ENCODE measurements at places on chromosomes 6 and 20.
A peak's percentile ranks its signal among the peaks of the same experiment; 100 is the strongest.

DNA sequence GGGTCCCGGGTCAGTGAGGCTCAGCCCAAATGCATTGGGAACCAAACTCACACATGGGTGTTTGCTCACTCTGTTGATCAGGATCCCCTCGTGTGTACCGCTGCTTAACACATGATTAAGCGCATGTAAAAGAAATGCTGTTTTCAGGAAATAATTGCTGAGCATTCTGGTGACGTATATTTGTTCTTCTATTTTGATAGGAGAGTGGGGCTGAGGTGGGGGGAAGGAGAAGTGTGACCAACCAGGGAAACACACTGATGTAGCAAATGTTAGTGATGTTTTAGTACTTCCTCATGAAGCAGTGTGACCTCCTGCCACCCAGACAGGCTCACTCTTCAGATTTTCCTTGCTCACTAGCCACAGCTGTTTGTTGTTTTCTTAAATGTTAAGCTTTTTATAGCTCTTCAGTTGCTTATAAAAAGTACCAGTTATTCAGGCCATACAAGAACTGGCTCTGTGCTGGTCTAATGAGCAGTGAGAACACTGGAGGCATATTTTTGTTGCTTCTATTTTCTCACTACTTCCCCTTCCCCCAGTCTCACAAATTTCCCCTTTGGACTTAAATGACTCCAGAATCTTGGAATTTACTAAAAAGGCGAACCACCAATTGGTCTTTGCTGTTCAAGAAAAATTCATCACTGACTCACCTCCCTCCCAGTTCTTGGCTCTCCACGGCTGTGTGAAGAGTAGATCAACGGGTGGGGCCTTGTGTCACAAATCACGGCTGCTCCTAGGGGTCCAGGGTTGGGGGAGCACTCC is 79.2 kb upstream of the BACH2 start:
- H3K36me3 ChIP-seq = no peaks in the 10 kb centered on the region
- no peaks in the 10 kb centered on the region for H3K27me3 ChIP-seq
- no peaks in the 10 kb centered on the region for H3K4me1 ChIP-seq
- peak overlapping the region; percentile 64 for H3K27ac ChIP-seq
- DNase-seq = no peak

- no peak for DNase-seq
- no peak within 1 kb of the TSS for H3K27ac ChIP-seq
- H3K4me3 ChIP-seq = no peak within 1 kb of the TSS
Measured at GRCh38 chr6:33075568-33076405, at the start of gene HLA-DPB1. Gene HLA-DPB1, plus strand, starts transcription at chr6:33075990. Its CDS starts 52 bp downstream, at chr6:33076042.

- H3K27me3 ChIP-seq = no peaks in the 10 kb centered on the region
- no peak overlapping the region for H3K4me3 ChIP-seq
- no peaks in the 10 kb centered on the region for H3K36me3 ChIP-seq
Measured at GRCh38 chr6:15066089-15066758, 179.6 kb upstream of the JARID2 start.

DNA sequence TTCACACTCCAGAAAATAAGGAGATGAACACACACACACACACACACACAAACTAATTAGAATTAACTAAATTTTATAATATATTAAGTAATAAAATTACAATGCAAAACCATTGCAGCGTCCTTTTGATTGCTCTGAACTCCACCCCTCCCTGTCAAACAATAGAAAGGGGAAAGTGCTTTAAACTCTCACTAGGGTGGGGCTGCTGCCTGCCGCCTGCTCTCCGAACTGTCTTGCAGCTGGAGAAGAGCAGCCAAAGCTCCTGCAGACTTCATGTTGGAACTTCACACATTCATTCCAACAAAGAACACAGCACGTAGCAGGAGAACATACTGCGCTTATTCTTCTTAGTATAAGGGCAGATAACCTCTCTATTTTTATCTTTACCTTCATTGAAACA is 83.2 kb downstream of the GCLC start:
- H3K4me3 ChIP-seq = no peak overlapping the region
- H3K27ac ChIP-seq = no peak overlapping the region
- H3K27me3 ChIP-seq = no peaks in the 10 kb centered on the region
- H3K4me1 ChIP-seq = peaks cover 3% of the 10 kb centered on the region

DNA sequence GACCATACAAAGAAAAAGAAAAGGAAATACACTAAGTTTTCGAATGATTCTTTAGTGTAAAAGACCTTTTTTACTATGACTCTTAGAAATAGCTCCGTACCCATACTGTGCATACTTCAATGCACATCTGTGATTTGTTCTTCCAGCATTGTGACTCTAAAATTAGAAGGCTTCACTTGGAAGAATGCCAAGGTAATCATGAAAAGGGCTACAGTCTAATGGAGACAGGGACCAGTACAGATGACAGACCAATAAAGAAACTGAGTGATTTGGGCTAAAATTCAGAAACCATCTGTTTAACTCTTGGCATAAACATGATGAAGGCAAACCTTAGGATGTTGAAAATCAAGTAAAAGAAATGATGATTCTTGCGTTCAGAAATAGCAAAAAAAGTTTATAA is 46.3 kb downstream of the CYP39A1 start:
- H3K4me3 ChIP-seq = no peak overlapping the region
- H3K4me1 ChIP-seq = peaks cover 2% of the 10 kb centered on the region
- H3K27me3 ChIP-seq = no peaks in the 10 kb centered on the region

DNA sequence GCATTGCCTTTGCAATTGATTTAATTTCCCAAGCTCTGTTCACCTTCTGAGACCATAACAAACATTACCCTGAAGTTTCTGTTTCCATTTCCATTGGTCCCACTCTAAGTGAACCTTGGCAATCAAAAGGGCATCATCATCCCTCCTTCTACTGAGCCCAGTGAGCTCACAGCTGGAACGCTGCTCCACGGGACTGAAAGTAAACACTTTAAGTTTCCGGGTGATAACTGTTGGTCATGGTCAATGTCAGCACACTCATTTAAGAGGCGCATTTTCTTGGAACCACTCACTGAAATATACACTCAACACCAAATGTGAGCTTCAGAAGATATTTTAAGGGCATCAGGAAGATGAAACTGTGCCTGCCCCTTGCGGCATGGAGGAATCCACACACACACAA is 37.1 kb upstream of the RPS6KA2 start:
- no peak overlapping the region for H3K4me3 ChIP-seq
- no peaks in the 10 kb centered on the region for H3K27me3 ChIP-seq
- H3K4me1 ChIP-seq = no peaks in the 10 kb centered on the region
- no peak overlapping the region for H3K27ac ChIP-seq
- H3K36me3 ChIP-seq = no peaks in the 10 kb centered on the region

GRCh38 chr6:17719323-17720041 is 12.8 kb upstream of the NUP153 start:
- H3K27ac ChIP-seq = no peak overlapping the region
- no peaks in the 10 kb centered on the region for H3K4me1 ChIP-seq

DNA sequence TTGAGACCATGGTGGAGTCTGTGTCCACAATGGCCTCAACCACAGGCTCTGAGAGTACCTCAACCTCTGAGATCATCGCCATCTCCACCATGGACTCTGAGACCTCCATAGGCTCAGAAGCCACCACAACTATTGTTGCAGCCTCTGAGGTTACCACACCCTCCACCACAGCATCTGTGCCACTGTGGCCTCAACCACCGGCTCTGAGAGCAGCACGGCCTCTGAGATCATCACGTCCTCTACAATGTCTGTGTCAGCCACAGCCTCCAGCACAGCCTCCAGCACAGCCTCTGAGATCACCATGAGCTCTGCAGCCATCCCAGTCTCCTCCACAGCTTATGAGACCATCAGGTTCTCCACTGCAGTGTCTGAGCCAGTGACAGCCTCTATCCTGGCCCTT is 19.4 kb upstream of the MUC21 start:
- no peak overlapping the region for H3K4me3 ChIP-seq
- no peaks in the 10 kb centered on the region for H3K36me3 ChIP-seq
- DNase-seq = no peak
- no peaks in the 10 kb centered on the region for H3K4me1 ChIP-seq

DNA sequence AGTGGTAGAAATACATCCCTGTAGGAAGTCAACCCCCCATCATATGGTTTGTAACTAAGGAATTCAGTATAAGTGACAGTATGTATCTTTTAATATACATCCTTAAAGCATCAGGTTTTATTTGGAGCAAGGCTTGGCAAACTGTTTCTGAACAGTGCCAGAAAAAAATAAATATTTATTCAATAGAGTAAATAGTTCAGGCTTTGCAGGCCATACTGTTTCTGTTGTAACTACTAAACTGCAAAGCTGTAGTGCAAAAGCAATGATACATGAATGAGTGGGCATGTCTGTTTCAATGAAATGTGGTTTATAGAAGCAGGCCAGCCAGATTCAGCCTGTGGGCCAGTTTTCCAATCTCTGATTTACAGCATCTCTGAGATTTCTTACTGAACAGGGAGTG is 977 bp downstream of the MEI4 start:
- no peak for DNase-seq
- no peak overlapping the region for H3K27ac ChIP-seq
- no peaks in the 10 kb centered on the region for H3K27me3 ChIP-seq
- H3K4me3 ChIP-seq = no peak overlapping the region

DNA sequence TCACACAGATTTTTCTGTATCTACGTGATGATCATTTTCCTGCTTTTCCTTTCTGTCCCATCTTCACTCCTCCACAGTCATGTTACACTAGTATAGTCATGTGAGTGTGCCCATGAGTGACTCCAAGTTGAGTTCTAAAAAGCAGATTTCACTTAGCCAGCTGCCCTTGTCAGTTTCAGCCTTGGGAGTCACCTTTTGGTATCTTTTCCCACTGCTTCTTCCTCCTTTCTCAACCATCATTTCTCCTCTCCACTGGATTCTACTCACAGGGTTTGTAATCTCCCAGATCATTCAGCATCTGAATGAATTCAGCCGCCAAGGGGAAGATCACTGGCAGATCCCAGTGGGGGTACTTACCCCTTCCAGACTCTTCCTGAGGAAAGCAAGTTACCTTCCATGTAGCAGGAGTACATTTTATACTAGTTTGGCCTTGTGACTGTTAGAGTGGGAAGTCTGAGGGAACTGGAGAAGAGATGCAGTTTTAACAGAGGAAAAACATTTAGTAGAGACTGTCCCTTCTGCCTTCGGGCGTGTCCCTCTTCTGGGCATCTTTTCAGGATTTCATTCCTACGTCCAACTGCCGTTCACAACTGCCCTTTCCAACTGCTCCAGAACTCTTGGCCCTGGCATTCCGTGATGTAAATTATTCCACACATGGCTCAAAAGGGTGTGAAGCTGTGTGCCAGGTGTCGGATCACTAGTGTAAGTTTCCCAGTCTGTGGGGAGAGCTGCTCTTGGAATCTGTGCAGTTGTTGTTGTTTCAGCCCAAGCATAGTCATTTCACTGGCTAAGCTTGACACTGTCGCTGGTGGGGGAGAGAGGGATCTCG is 38.9 kb downstream of the BICRAL start:
- H3K27ac ChIP-seq = peak overlapping the region; percentile 89
- H3K27me3 ChIP-seq = no peaks in the 10 kb centered on the region
- no peak overlapping the region for H3K4me3 ChIP-seq
- no peak for DNase-seq
- no peaks in the 10 kb centered on the region for H3K4me1 ChIP-seq

GRCh38 chr6:150719099-150719766 is 119.5 kb downstream of the PLEKHG1 start:
- no peak for DNase-seq

GRCh38 chr6:144321839-144322591 is 36.9 kb downstream of the UTRN start:
- H3K36me3 ChIP-seq = no peaks in the 10 kb centered on the region
- no peak overlapping the region for H3K27ac ChIP-seq
- no peak overlapping the region for H3K4me3 ChIP-seq

DNA sequence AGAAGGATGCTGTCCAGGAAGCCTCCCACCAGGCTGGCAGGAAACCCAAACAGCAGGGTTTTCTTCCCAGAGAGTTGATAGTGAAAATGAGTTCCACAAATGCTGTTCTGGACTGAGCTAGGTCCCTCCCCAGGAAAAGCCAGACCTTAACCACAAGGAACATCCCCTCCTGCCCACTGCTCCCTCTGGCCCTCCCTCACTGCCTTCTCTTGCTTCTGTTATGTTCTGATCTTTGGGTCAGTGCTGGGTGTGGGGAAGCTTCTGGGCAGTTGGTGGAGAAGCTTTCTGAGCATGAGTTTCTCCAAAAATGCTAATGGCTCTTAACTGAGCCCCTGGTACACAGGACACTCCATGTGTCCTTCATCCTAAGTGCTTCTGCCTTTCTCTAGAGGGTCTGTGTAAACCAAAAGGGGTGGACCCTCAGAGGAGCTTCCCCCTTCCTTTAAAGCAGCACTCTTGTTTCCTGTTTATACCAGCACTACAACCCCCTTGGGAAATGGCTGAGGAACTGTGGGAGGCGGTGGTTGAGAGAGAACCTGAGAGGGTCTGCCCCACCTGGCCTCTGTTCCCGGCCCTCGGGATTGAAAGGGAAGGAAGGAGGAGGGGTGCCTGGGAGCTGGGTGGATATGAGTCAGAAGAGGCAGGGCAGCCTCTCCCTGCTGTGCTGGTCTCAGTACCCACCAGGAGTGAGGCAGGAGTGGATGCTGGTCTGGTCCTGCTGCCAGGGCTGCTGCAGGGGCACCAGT is 42.0 kb downstream of the CDS2 start:
- no peaks in the 10 kb centered on the region for H3K36me3 ChIP-seq
- peaks cover 4% of the 10 kb centered on the region for H3K4me1 ChIP-seq
- H3K4me3 ChIP-seq = no peak overlapping the region
- H3K27ac ChIP-seq = peak overlapping the region; percentile 22
- DNase-seq = no peak

GRCh38 chr6:112281821-112282615 is 27.7 kb upstream of the LAMA4 start:
- no peak overlapping the region for H3K4me3 ChIP-seq
- H3K36me3 ChIP-seq = no peaks in the 10 kb centered on the region
- H3K4me1 ChIP-seq = no peaks in the 10 kb centered on the region
- H3K27ac ChIP-seq = no peak overlapping the region
- no peak for DNase-seq

- no peaks in the 10 kb centered on the region for H3K4me1 ChIP-seq
- H3K27me3 ChIP-seq = no peaks in the 10 kb centered on the region
- no peak for DNase-seq
- H3K4me3 ChIP-seq = no peak overlapping the region
- H3K36me3 ChIP-seq = no peaks in the 10 kb centered on the region
Measured at GRCh38 chr6:132354517-132355167, 46.6 kb downstream of the MOXD1 start.

DNA sequence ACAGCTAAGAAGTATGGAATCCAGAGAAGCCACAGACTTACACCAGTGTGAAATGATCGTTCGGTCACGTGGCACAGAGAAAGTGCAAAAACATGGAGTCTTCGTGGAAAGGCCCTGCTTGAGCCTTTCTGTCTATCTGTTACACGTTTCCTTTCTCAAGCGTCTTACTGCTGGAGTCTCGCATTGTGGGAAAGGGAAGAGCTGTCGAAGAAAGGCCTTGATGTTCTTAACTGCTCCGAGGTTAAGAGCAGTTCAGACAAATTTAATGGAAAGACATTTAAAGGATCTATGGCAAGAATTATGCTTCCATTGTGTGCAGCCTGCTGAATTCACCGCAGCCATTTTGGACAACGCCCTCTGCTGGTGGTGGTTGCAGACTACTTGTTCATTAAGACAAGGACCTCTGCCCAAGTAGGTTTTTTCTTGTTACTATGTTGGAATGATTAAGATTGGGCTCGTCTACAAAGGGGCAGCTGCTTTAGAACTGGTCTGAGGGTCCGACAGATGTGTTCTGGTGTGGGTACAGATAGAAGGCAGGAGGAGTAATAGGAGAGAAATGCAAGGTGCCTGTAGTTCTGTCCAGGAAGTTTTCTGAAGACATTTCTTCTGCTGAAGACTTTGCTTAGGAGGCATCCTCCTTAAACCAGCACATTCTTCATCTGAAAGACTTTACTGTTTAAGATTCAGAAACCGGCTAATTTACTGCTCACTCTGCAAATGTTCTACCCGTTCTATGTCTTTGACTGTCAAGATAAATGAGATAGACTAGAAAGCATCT is 24.7 kb upstream of the CCN6 start:
- H3K4me3 ChIP-seq = no peak overlapping the region
- H3K4me1 ChIP-seq = no peaks in the 10 kb centered on the region
- H3K27ac ChIP-seq = no peak overlapping the region
